ENCODE measurements at places on chromosomes 6 and 20.
A peak's percentile ranks its signal among the peaks of the same experiment; 100 is the strongest.

GRCh38 chr20:33732166-33732970 lies 572 bp downstream of the ZNF341 start:
- DNase-seq: peak; percentile 93

DNA sequence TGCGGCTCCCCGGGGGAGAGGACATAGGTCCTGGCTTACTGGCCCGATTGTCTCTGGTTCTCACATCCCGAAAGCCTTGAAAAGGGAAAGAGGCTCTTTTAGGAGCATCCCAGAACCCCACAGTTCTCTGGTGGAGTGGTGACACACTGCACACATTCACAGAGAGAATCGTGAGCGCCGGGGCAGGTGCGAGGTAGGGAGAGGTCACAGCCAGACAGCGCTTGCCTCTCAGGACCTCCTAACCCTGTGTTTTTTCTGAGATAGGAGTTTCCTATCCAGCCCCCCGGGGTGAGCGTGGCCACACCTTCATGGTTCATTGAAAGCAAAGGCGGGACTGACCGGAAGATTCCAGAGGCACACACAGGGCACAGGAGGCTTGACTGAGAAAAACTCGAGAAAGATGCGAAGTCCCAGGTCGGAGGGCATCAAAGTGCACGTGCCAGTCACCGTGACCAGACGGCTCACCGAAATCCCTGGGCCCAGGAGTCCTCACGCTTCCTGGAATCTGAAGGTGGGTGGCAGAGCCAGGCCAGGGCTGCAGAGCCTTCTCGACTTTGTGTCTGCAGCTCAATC lies 46.5 kb upstream of the FRMD1 start:
- no peak for DNase-seq

DNA sequence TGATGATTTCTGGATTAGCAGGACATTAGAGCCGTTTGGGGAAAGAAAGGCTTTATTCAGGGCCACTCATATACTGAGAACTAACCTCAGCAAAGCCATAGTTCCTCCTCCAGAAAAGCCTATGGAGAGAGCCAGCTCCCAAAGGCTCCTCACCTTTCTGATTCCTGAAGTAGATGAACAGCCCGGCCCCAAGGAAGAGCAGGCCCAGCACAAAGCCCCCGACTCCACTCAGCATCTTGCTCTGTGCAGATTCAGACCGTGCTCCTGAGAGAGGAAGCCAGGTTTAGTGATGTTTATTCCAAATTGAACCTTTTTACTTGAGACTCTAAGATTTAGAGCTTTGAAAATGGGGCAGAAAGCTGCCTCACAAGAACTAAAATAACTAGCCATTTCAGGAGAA lies 9.1 kb downstream of the HLA-DRB1 start:
- DNase-seq: no peak

DNA sequence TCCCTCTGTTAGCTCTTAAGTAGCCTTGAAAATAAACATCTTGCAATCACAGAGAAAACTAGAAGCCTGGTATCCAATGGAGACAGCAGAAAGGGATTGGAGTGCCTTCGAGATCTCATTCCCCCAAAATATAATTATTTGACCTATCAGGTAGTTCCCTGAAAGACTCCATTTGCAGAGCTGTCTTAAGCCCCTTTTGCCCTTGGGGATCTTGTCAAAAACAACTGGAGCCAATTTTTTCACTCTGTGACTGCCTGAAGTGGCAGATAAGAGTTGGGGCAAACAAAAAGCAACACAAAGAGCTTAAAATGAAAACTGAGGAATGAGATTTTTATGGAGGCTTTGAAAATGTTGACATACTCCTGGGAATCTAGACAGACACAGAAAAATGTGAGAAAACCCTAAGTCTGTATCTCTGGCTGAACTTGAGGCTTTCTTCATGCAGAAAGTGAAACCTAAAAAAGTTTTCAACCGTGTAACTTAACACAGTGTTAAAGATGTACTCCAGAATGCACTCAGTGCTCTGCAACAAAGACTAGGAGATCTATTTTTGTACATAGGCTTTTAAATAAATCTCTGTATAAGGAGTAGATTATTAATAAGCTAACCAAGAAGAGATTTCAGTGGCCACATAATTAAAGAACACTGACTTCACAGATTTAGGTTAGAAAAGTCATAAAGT lies 971.1 kb upstream of the MAN1A1 start:
- no peak for DNase-seq

- no peak for DNase-seq
Observed at GRCh38 chr6:13015379-13015681, 298.8 kb downstream of the PHACTR1 start.

DNA sequence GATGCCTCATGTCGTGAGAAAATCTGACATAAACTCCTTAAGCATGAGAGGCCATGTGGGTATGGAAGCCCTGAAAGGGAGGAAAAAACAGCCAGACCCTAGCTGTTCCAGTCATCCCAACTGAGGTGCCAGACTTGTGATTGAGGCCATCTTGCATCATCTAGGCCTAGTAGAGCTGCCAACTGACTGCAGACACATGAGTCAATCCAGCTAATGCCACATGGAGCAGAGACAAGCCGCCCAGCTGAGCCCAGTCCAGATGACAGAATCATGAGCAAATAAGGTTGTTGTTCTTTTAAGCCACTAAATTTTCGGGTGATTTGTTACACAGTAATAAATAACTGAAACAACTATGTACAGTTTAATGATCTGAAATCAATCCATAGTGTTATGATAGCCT lies 680.9 kb downstream of the MAFB start:
- DNase-seq: no peak

- no peak for DNase-seq
Observed at GRCh38 chr6:114430534-114431124, 87.8 kb upstream of the HS3ST5 start.

DNA sequence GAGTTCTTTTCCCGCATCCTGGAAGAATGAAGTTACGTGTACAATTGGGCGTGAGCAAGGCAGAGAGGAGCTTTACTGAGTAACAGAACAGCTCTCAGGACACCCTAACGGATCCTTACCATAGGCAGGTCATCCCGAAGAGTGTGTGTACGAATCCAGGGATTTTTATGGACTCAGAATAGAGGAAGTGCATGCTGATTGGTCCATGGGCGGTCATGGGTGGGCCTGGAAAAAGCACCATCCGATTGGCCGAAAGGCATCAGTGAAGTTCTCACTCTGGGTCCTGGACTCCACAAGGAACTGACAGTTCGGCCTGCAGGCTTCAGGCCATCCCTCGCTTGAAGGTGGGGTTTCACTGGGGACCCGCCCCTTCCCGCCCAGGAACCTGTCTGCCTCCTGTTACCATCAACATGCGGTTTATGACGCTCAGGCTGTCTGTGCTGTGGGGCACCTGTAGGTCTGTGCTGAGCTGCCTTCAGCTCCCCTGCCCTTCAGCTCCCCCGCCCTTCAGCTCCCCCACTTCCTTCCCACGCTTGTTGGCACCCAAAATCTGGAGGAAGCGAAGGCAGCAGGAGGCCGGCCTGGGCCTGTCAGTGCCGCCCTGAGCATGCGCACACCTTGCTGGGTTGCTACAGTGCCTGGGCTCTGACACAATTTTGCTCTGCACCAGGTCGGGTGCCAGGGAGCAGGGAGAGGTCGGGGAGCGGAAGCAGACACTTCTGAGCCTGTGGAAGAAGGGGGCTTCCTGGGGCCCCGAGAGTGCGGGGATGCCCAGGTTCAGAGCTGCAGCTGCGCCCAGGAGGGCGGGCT lies 57.9 kb upstream of the MANEA start:
- DNase-seq: no peak

- DNase-seq: no peak
Observed at GRCh38 chr6:85404564-85405174, 45.2 kb upstream of the NT5E start.

GRCh38 chr6:125004198-125004597 lies 42.0 kb downstream of the RNF217 start:
- DNase-seq: no peak

GRCh38 chr6:6818078-6818639 lies 229.6 kb downstream of the LY86 start:
- DNase-seq: no peak

DNA sequence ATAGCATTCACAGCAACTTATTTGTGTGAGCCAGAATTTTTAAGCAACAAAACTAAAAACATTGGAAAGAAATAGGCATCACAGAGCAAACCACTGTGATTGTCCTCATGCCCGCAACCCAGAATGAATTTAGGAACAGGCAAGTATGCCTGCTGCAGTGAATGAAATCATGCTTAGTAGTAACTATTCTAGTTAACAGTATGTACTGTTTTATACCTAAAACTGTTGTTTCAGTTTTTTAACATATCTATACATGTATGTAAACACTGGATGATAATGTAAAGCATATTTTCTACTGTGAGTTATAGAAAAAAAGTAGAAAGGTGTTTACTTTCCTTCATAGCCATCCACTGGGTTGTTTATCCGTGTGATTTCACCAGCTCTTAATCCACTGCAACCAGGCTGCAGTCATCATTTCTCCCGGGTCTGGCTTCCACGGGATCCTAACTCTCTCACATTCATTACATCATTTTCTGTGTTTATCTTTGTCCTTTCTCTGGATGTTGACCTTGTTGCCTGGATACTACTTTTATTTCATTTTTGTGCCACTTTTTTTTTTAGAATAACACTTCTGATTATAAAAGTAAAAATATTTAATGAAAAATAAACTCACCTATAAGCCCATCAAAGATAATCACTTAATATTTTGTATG lies 3.6 kb upstream of the ARFGEF3 start:
- DNase-seq: no peak

DNA sequence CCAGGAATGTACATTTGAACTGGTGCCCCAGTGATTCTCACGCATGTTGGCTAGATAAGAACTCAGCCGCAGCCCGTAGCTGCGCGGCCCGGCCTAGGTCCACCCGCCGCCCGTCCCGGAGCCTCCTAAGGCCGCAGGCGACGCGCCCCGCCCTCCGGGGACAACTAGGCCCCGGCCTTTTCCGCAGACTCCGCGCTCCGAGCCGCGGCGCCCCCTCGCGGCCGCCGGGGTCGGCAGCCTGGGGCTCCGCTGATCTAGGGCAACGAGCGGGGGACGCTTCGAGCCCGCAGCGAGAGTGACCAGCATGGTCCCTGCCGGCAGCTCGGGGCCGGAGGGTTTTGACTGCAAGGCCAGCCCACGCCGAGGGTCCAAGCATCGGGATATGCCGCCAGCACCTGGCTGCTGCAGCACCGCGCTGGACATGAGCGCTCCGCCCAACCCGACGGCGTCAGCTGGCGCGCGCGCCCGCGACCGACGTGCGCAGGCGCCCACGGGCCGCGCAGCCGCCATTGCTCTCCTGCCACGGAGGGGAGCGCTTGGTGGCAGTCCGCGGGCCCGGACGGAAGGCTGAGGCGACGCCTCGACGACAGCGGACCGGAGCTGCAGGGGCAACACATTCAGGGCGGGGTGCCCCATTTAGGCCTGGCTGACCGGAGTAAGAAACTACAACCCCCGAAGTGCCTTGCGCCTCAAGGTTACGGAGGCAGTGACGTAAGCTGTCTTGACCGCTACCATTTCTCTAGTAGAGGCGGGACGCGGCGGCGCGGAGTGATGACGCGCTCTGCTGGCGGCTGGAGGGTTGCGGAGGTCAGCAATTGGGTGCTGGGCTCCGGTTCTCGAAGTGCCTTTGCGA lies at the start of gene AP5S1:
TSS of gene AP5S1 (plus strand) at position 500 of the 853 bp plus-strand sequence. CDS start 1,571 bp downstream, outside the sequence.
- peak; percentile 98 for DNase-seq

GRCh38 chr6:114216789-114217467 lies 125.9 kb downstream of the HS3ST5 start:
- DNase-seq: no peak

DNA sequence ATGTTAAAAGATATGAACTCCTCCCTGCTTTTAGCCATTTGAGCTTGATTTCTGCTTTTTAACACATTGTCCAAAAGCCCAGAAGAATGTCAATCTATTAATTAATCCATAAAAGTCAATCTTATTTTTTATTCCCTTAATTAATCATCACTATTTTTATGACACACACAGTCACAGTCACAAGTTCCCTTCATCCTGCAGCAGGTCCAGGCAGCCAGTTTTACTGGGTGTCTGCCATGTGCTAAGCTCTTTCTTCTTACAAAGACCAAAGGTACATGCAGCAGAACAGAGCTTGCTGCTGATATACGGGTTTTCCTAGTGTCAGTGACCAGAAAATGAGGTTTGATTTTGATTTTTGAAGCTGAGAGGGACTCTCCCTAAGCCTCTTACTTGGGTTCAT lies 53.3 kb upstream of the SLC22A23 start:
- no peak for DNase-seq

DNA sequence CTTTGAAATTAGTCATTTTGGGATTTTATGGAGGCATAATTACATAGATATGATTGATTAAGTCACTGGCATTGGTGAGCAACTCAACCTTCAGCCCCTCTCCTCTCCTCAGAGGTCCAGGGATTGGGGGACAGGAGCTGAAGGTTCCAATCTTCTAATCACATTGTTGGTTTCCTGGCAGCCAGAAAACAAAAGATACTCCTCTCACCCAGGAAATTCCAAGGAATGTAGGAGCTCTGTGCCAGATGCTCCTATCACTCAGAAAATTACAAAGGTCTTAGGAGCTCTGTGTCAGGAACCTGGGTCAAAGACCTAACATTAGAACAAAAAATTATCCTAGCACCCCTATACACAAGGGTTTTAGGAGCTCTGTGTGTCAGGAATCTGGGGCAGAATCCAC lies 679.7 kb upstream of the ID4 start:
- DNase-seq: no peak

DNA sequence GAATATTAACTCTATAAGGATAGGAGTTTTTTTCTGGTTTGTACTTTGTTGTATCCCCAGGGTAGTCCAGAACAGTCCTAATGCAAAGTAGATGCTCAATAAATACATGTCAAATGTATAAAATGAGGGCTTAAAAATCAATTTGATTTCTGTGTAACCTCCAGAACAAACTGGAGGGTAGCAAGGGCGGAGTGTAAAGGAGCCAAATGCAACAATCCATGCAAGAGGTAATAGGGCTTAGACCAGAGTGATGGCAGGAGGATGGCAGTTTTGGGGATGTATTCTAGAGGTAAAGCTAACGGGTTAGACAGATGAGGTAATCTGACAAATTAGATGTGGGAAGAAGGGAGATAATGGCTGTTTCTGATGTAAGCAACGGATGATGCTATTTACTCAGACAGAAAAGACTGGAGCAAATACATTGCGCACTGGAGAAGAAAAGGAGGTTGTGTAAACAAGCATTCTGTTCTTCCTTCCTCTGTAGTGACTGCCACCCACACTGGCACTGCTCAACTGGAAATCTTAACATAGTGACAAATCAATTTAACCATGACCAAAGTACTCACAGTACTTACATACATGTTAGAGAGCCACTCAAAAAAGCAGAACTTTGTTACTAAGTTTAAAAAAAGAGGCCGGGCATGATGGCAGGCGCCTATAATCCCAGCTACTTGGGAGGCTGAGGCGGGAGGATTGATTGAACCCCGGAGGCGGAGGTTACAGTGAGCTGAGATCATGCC lies 2.0 kb downstream of the ZNF318 start:
- DNase-seq: no peak

GRCh38 chr6:44250067-44250717 lies 3.3 kb downstream of the HSP90AB1 start:
- no peak for DNase-seq

DNA sequence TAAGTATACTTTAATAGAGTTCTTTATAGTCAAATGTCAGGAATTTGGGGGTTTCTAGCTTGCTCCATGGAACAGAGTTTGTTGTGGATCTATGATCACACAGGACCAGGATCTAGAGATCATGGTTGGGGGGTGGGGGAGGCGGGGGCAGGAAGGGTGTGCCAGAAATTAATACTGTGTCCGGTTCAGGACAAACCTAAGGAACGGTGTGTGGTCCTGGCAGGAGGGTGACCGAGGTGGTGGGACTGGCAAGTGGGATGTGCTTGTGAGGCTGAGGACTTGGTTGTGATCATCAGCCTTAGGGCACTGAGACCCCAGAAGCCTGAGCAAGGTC lies 27.9 kb downstream of the GSTA3 start:
- DNase-seq: no peak
